ENCODE measurements at places on chromosomes 16 and 17.

GRCh38 chr16:89765292-89765830 is 44.0 kb downstream of the ZNF276 start:
- no peak for DNase-seq

DNA sequence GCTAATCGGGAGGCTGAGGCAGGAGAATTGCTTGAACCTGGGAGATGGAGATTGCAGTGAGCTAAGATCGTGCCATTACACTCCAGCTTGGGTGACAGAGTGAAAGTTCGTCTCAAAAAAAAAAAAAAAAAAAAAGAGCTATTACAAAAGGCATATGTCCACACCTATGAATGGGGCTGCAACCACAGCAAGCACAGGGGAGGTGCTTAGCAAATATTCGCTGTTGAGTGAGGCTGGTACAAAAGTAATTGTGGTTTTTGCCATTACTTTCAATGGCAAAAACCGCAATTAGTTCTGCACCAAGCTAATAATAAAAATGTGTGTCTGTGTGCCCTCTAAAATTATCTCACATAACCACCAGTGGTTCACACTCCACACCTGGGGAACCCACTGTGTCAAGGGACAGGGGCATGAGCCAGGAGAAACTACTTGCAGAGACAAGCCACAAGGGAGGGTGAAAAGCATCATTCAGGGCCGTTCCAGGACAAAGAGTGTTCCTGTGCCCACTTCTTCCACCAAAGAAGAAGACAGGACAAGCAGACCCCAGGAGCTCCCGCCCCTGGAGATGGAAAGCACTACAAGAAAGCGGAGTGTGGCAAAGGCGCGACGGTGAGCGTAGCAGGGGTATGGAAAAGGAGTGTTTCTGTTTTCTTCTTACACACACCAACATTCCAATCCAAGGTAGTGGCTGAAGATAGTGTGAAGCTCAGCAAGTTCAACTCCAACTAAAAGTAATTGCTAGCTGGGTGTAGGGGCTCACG is 84.4 kb upstream of the CNEP1R1 start:
- DNase-seq, result no peak

DNA sequence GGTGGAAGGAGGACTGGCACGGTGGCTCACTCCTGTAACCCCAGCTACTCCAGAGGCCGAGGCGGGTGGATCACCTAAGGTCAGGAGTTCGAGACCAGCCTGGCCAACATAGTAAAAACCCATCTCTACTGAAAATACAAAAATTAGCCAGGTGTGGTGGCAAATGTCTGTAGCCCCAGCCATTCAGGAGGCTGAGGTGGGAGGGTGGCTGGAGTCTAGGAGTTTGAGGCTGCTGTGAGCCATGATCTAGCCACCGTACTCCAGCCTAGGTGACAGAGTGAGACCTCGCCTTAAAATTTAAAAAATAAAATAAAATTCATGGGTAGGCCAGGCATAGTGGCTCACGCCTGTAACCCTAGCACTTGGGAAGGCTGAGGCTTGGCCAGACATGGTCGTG is 1.2 kb upstream of the RPH3AL start:
- DNase-seq, result no peak

DNA sequence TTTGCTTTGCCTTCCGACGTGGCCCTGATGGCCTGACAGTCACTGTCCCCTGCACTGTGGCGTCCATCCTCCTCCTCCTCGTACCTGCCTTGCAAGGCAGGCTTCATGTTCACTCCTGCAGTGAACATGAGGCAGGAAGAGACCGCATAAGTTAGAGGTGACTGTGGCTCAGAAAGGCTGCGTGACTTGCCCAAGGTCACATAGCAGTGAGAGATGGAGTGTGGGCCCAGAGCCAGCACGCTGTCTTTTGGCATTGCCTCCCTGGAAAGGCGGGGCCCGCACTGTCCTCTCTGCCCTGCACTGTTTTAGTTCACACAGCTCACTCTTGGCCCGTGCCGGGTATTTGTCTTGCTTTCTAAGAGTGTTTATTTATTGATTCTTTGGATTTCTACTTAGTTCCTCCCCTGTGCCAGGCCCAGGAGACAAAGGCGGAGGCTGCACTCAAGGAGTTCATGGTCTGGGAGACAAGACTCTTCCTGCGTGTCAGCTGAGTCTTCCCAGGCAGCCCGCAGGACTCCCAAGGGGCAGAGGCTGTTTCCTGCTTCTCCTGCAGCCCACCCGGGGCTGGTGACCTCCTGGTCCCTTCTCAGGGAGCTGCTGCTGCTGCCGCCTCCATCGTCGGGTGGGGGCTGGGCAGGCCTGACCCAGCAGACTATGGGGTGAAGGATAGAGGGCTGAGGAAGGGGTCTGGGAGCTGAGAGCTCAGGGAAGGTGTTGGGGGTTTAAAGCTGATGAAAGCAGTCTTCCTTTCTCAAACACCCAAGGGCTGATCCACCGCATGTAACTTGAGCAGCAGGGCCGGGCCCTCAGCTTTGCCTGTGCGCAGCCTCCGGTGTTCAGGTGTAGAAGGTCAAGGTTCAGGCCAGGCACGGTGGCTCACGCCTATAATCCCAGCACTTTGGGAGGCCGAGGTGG is 12.7 kb downstream of the CYGB start:
- no peak for DNase-seq

- no peak for DNase-seq
Observed at GRCh38 chr17:77958716-77959125, 218 bp downstream of the TNRC6C start.

DNA sequence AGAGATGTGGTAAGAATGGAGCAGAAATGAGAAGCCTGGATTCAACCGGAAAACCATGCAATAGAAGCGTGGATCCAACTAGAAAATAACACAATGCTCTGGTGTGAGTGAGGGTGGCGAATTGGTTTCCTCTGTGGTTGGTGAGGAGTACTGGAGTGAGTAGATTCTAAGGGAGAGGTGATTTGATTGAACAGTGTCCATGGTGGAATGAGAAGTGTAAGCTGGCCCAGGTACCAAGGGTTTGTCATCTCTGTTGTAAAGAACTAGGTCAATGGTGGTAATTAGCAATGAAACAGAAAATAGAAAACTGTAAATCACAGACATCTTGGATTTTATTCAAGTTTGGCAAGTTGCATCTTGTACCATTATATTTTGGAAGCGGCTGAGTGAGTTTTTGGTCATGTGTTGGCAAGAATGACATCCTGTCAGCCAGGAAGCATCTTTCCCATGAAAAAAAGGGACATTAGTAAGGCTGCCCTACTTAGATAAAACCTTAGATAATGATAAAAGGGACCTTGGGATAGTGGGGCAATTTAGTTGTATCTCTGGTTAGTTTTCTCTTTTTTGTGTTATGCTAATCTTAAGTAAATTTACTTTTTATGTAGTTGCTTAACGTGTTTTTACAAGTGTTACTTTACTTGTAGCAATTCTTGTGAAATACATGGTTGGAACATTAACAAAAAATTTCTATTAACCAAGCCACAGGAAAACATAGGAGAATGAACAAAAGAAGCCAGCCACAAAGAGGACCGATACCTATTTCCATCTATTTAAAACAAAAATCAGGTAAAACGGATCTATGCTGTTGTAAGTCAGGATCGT is 20.9 kb downstream of the HSD17B2 start:
- no peak for DNase-seq

DNA sequence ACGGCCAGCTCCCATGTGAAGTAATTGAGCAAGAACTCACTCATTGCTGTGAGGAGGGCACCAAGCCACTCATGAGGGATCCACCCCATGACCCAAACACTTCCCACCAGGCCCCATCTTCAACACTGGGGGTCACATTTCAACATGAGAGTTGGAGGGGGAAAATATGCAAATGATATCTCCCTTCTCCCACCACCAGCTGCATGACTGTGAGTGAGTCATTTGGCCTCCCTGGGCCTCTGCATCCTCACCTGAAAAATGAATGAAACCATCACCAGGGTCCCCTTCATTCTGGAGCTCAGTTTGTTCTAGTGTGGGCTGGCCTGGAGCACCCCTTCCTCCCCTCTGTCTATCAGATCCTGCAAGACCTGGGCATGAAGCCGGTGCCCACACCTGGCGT is 6.8 kb upstream of the MED9 start:
- no peak for DNase-seq

DNA sequence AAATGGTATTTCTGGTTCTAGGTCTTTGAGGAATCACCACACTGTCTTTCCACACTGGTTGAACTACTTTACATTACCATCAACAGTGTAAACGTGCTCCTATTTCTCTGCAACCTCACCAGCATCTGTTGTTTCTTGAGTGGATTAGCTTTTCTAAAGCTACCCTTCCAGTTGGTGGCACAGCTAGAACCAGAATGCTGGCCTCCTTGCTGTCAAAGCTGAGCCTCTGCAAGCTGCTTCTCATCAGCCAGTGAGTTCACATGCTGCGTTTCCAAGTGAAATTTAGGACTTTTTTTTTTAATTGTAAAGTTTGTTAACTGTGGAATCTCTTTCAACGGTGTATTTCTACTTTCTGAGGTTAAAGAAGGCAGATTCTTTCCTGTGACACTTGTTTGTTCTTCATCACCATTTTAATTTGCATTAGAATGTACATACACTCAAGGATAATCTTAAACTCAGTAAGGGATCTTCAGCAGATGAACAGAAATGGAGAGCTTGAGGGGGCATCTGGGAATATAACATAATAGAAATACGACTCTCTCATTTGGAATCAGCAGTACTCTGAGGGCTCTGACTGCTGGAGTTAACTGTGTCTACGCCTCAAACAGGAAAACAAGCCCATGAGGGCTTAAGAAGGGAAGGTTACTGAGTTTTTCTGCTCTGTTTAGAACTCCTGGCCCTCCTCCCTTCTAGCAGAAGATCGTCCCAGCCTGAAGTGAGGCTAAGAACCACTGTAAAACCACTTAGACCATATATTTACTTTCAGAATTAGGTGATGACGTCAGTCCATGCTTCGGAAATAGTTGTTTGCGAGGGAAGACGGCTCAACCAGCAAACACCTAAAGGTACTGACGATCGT is 148.4 kb upstream of the FAM20A start:
- DNase-seq, result no peak

DNA sequence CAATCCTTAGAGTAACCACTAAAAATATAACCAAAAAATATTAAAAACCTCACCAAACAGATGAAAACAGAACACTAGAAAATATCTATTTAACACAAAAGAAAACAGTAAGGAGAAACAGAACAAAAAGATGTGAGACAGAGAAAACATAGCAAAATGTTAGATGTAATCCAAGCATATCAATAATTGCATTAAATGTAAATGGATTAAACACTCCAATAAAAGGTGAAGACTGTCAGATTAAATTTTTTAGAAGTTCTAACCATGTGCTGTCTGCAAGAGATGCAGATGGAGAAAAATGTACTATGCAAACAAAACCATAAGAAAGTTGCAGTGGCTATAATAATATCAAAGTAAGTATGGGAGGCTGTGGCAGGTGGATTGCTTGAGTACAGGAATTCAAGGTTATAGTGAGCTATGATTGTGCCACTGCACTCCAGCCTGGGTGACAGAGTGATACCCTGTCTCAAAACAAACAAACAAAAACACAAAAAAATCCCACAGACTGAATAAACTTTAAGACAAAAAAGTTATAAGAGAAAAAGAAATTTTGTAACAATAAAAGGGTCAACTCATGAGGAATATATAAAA is 53.9 kb downstream of the ADCY9 start:
- no peak for DNase-seq

- no peak for DNase-seq
Observed at GRCh38 chr17:1197781-1198490, 18.2 kb upstream of the ABR start.

GRCh38 chr16:80298676-80299075 is 242.1 kb upstream of the DYNLRB2 start:
- DNase-seq, result no peak

GRCh38 chr17:31144428-31144827 is 49.7 kb downstream of the NF1 start:
- no peak for DNase-seq

- no peak for DNase-seq
Observed at GRCh38 chr17:75241143-75241430, 20.3 kb downstream of the GGA3 start.

DNA sequence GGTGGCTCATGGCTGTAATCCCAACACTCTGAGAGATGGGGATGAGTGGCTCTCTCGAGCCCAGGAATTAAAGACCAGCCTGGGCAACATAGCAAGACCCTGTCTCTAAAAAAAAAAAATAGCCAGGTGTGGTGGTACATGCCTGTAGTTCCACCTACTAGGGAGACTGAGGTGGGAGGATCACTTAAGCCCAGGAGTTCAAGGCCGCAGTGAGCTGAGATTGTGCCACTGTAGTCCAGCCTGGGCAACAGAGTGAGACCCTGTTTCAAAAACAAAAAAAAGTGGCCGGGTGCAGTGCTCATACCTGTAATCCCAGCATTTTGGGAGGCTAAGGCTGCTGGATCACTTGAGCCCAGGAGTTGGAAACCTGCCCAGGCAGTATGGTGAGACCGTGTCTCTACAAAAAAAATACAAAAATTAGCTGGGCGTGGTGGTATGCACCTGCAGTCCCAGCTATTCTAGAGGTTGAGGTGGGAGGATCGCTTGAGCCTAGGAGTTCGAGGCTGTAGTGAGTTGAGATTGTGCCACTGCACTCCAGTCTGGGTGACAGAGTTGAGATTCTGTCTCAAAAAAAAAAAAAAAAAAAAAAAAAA is 3.0 kb downstream of the C16orf54 start:
- no peak for DNase-seq

GRCh38 chr17:80441133-80441578 is 26.2 kb downstream of the ENDOV start:
- DNase-seq, result peak; percentile 2

DNA sequence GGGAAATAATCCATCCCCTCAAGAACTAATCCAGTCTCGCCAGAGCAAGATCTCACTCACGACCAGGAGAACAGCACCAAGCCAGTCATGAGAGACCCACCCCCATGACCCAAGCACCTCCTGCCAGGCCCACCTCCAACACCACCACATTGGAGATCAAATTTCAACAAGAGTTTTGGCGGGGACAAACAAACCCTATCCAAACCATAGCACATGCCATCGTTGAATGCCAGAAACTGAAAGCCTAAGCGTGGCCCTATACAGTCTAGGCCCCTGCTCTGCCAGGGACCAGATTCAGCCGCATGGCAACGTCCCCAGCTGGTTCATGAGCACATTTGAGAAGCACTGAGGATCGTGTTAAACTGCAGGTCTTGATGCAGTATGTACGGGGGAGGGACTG is 57.3 kb downstream of the AXIN2 start:
- DNase-seq, result no peak
